GM23248 (cell line): ENCODE measurements at places on chromosomes 2 and 18.
A peak's percentile ranks its signal among the peaks of the same experiment; 100 is the strongest.

- DNase-seq = peak; percentile 77
These were observed 225.1 kb downstream of the ZBTB7C start for GRCh38 chr18:48184118-48184517.

GRCh38 chr2:208315081-208315788 lies 49.2 kb downstream of the PIKFYVE start:
- DNase-seq = peak; percentile 85

GRCh38 chr2:223724861-223725260 lies 112.5 kb downstream of the AP1S3 start:
- peak; percentile 13 for DNase-seq

- DNase-seq = no peak
These were observed 47.7 kb downstream of the SERTAD2 start for GRCh38 chr2:64605991-64606478.

- no peak for DNase-seq
These were observed 116.8 kb upstream of the FSHR start for GRCh38 chr2:49271060-49271606.

DNA sequence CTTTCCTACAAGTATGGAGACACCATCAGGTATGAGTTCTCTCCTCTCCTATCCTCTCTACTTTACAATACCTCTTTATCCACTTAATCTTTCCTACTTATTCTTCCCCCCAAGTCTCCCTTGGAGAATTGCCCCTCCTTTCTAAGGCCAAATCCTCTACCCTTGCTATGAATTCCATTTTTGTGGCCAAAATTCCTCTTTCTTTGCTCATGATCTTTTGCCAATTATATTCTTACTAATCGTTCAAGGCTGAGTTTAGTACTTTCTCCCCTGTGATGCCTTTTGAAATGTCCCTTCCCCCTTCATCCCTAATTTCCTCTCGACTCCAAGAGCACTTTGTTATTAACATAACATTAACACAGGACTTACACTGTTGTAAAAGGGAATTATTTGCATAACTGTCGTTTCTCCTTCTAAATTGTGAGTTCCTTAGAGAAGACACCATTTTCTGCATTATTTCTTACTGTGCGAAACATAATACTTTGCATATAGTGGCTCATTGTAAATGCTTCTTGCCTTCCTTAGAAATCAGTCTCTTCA lies 133.4 kb downstream of the KCTD1 start:
- DNase-seq = peak; percentile 6

- no peak for DNase-seq
These were observed 49.2 kb downstream of the CYB5A start for GRCh38 chr18:74242438-74243096.

DNA sequence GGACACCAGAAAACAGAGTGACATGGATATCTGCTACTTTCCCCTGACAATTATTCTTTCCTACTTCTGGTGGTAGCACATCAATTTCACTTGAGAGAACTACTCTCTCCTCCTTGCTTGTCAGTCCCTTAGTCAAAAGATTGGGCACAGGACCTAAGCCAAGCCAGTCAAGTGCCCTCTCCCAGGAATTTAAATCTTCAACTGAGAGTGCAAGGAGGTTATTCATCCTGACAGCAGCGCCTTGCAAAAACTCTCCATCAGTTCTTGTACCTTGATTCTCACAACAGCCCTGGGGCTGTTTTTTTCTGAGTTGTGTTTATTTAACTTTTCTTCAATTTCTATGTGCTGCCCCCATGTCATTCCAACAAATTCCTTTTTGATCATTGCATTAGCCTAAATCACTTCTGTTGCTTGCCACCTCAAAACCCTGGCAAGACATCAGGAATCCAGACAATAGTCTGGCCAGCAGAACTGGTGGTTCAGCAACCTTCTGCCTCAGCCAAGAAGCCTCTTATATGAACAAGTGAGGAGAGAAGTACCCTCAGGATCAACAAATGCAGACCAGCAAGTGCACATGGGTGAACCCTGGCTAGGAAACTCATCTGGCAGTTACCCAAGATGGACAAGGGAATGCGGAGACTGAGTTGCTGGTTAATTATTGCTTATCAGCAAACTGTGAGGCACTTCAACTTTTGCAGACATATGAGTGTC lies 19.4 kb downstream of the COL4A3 start:
- DNase-seq = peak; percentile 4

DNA sequence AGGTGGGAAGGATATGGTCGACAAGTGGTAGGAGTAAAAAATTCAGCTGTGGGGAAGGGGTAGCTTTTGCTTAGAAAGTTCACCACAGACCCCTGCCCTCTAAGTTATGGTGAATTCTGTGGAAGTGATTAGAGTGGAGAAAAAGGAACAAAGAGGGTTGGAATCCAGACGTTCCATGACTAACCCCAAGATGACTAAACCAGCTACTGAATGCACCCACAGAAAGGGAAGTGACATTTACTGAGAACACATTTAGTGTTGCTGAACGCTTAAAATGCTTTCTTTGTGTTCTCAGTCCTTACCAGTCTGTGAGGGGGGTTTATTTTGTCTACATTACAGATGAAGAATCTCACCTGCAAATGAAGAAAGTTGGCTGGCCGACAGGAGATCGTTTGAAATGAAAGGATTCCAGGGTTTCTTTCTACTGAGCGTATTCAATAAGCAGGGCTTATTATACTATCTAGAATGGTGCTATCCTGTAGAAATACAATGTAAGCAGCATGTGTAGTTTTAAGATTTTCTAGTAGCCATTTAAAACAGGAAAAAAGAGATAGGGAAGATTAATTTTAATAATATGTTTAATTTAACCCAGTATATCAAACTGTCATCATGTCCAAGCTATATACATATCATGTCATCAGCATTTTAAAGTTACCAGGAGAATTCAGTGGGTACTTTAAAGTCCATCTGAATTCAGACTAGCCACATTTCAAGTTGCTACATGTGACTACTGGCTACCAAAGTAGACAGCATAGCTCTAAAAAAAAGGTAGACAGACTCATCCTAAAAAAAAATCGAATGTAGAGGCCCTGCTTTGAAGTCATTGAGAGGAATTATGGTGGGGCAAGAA lies 60.1 kb downstream of the LIMS1 start:
- peak; percentile 92 for DNase-seq

DNA sequence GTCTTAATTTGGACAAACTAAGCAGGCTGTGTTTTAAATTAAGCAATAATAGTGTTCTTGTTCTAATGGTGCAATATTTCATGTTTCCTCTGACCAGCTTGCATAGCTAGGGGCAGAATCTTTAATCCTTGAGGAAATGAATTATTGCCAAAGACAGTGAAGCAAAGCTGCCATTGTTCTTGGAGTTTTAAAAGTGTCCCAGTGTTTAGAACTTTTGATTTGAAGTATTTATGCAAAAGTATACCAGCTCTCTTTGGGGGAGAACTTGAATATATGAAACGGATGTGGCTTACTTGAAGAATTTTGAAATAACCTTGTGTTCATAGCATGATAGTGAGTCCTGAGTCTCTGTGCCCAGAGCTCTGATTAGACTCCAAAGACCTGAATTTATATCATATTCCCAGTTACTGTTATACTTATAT lies 33.4 kb downstream of the ITGA6 start:
- DNase-seq = peak; percentile 53

- no peak for DNase-seq
These were observed 102.2 kb upstream of the MSH2 start for GRCh38 chr2:47300609-47301276.

DNA sequence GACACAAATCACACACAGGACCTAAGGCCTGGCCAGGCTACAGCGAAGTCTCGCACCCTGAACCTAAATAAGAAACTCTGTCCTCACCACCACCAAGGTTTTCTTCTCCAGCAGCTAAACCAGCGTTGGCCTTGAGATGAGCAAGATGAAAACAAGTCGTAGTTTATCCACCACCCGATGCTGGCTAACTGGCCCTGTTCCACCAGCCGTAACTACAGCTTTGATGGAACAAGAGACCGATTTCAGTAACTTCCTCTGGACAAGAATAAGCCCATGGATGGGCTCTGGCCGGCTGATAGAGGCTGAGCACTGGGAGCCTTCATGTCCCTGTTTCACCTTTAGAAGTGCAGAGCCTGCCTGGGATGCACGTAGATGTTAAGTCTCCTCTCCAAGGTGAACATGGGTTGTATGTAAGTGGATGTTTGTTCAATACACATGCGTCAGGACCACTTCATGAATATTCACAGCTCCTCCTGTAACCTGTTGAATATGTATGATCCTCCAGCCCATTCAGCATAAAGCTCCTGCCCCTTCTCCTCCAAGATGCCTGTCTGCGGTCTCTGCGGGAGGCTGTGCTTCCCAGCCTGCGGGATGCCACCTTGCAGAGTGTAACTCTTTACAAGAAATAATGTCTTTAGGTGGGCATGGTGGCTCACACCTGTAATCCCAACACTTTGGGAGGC lies 24.2 kb downstream of the ADI1 start:
- DNase-seq = no peak

- no peak for DNase-seq
These were observed 68.9 kb upstream of the THOC1 start for GRCh38 chr18:336713-337112.

DNA sequence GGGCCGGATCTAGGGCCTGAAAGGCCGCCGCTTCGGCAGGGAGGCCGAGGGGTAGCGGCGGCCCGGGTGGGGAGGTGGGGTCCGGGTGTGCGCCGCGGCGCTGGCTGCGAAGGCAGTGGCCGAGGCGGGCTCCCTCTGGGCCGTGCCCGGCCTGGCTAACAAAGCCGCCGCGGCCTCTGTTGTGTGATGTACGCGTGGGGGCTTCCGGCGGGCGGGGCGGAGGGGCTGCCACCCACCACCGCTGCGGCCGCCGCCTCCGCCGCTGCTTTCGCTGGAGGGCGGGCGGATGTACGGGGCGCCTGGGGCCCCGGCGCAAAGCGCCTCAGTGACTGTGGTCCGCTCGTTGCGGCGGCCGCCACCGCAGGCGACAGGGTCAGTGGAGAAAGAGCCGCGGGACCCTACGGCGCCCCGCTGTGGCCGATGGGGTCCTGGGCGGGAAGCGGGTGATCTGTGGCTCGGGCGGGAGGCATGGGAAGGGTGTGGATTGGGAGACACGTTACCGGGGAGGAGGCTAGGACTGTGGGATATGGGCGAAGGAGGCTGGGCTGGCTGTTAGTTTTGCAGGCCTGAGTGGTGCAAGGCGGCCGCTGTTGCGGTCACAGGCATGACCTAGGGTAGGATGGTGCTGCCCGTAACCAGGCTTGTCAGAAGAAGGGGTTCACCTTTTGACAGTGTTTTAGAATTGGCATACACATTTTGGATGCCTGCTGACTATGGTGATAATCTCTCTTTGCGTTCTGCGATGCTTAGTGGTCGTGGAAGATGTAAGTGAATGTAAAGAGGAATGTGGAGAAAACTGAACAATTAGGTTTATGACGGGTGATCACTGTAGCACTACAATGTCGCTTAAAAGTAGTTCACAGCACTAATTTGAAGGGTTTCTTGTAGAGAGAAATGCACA lies 662 bp downstream of the BZW1 start:
- DNase-seq = peak; percentile 82

- no peak for DNase-seq
These were observed 265.1 kb downstream of the HAUS1 start for GRCh38 chr18:46369323-46369722.

GRCh38 chr2:241926541-241927311 lies 57.2 kb downstream of the RTP5 start:
- DNase-seq = no peak

DNA sequence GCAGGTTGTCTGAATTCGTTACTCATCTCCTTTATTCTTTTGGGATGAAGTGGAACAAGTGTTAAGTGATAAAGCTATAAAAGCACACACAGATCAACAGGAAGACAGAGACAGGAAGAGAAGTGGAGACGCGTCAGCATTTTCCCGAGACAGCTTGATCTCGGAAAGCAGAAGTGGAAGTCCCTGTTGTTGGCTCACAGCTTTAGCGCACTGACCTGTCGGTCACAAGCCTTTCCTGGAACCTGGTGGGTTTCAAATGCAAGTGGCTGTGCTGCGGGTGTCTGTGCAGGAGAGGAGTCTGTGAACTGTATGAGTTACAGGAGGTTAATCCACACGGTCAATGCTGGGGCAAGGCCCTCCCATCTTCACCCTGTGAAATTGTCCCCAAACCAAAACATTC lies 116.6 kb upstream of the PELI1 start:
- no peak for DNase-seq

GRCh38 chr2:174117951-174118930 lies 130.1 kb downstream of the OLA1 start:
- DNase-seq = peak; percentile 90

GRCh38 chr2:23803965-23804542 lies 122.9 kb downstream of the ATAD2B start:
- DNase-seq = peak; percentile 40
